ENCODE measurements at places on chromosomes 1 and 21.

DNA sequence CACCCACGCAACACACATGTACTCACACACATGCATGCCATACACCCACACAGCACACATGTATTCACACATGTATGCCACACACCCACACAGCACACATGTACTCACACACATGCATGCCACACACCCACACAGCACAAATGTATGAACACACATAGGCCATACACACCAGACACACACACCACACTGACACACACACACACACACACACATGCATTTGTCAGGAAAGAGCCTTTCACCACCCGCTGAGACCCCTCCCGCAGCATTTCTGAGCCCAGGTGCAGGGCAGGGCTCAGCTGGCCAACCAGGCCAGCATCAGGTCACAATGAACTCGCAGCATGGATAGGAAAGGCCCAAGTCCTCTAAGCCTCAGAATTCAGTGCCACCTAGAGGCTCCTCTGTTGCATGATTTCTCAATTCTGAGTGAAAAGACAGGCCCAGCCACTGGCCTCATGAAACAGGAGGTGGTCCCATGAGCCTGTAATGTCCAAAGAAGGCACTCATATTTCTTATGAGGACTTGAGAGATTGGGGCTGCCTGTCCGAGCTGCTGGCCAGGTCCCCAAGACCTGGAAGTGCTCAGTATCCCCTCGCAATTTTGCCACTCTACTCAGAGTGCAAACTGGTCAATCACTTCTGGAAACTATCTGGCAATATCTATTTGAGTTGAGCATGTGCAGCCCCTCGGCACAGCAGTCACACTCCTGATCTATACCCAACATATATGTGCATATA, 57.3 kb downstream of the PSMG1 start:
- peak; percentile 80 for DNase-seq

DNA sequence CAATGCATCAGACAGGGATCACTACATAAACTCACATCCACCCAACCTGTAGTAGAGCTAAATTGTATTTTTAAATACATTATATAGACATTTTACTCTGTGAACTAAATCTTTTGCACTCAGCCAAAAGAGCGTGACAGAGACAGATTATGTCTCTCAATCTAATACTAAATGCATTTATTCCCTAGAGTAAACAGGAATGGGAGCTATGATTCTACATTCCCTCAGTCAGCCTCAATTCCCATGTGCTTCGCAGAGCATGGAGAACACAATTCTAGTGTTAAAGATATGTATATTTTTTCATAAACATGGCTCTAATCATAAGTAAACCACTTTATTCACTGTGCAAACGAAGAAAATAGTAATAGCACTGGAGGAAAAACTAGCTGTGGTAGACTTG, 16.5 kb downstream of the PIGK start:
- DNase-seq, result no peak

DNA sequence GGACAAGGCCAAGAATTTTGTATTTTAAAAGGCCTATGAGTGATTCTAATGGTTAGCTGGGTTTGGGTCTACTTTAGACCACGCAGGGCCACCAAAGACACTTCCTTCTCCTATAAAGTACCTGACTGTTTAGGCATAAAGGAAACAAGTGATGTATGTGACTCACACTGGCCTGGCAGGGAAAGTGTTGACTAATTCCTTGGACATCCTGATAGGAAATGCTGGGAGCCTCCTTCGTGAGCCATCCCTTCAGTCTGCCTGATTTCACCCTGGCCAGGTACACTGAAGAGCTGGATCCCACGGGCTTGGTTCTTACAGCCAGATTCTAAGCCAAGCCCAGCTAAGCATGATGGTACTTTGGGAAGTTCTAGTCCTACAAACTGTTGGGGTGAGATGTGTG, 100.5 kb upstream of the HMGB4 start:
- DNase-seq, result no peak

GRCh38 chr1:890661-891060, 33.1 kb upstream of the SAMD11 start:
- DNase-seq, result no peak

DNA sequence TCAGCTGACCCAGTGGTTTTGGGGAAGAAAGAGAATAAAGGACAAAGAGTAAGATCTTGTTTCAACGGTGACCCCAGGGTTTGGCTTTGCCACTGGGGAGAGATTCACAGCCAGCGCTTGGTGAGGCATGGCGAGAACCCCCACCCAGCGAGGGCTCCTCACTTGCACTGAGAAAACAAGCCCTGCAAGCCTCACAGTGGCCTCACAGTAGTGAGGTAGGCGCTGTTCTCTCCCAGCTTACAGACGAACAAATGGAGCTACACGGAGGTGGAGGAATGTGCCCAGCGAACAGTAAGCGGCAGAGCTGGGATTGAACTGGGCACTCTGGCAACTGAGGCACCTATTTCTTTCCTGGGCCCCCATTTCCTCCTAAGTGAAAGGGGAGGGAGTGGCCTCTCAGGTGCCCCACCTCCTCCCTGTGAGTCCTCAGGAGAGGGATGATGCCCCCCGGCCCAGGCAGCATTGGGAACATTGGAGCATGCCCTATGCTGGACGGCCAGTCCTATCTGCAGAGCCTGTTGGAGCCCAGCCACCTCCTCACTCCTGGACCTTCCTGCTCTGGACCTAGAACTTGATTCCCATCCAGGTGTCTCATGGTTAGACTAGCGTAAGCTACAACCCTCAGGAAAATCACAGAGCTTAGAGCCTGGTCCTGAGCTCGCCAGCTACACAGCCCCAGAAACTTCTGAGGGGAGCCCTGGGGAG, 73.4 kb upstream of the EDN2 start:
- no peak for DNase-seq

DNA sequence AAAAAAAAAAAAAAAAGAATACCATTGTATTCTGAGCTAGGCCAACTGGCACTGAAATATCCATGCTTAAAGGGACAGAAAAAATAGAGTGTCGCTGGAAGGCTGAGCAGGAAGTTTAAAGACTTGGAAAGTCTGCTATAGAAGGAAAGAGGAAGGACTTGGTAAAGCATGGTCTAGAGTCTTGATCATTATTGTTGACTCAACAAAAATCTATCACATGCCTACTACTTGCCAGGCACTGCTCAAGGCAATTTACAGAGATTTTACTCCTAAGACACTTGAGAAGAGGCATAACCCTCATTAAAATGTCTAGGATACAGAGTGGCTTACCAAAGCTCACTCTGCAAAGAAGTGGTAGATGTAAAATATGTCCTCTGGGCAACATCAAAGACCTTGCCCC, 324.0 kb upstream of the DAB1 start:
- no peak for DNase-seq

GRCh38 chr1:47529520-47530098, 91.8 kb downstream of the FOXD2 start:
- DNase-seq, result no peak

- no peak for DNase-seq
Measured at GRCh38 chr1:57916041-57916440, 492.2 kb upstream of the DAB1 start.

DNA sequence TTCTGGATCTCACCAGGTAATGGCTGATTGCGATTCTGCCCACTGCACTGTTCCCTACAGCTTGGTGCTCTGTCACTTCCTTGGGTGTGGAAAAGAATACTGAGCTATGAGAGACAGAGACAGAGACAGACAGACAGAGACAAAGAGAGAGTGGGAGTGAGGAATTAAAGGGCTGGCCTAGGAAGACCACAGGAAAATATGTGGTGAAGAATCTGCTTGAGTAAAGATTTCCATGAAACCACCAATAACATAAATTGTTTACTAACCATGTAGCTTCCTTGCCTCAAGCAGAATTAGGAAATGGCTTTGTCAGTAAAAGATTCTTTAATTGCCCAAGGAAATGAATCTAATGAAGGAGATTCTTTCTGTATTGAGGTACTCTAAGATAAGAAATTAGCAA, 54.4 kb downstream of the MPZL1 start:
- DNase-seq, result no peak

DNA sequence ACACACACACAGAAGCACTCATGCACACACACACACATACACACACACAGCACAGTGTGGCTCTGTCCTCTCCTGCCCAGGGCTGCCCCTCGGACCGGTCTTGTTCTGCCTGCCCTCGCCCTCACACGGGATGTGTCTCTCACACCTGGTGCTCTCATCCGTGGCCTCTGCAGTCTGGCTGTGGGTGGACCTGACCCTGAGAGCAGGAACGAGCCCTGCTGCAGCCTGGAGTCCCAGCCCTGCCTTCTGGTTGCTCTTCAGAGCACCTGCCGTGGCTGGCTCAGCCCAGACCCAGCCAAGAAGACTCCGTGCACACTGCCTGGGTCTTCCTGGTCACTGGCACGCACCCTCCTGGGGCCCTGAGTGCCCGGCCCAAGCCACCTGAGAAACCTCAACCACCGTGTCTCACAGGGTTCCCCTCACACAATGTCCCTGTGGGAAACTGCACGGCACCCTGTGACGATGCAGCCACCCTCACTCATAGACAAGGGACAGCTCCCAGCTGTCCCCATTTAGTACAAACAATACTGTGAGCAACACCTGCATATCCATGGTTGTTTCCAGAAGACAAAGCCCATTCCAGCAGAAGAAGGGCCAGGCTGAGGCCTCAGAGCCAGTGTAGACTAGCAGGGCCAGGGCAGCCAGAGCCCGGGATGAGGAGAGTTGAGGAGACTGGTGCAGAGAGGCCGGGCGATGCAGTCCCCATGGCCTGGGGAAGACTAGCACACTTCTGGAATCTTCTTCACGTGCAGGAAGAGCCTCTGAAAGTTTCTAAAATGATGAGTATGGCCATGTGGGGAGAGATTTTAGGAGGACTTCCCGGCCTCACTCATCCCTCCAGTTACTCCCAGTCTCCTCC, 234.0 kb downstream of the NPHP4 start:
- no peak for DNase-seq

DNA sequence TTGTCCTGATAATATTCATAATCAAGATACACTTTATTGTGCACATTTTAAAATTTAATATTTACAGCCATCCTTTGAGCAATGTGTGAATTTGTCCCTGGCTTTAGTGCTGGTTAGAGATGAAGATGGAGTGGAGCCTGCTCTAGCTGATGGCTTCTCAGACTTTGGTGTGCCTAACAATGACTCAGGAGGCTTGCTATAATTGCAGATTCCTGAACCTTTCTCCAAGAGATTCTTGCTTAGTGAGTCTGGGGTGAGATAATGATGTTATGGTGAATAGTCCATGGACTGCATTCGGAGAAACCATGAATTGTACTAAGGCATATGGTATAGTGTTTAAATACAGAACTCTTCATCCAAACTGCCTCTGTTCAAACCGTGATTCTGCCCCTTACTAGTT, 307.1 kb downstream of the PAPPA2 start:
- DNase-seq, result no peak

- no peak for DNase-seq
Measured at GRCh38 chr1:4494027-4494426, 160.4 kb upstream of the AJAP1 start.

GRCh38 chr1:30757352-30758120, at the start of gene LAPTM5:
TSS of gene LAPTM5 (minus strand) at chr1:30757774. CDS start at chr1:30757745, 29 bp downstream.
- no peak for DNase-seq

DNA sequence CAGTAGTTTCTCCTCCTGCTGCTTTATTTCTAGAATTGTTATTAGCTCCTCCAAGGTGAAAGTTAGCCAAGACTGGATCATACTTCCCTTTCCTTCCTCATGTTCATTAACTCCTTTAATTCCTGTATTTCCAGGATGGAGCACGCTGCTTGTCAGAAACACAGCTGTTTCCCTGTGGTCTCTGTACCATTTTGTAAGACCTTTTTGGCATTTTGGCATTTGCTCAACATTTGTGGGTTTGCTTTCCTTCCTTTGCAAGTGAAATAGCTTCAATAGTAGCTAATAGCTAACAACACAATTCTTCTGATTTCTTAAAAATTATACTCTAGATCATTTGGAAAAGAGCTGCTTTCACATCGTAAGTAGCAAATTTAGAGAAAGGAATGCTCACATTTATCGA, 44.3 kb upstream of the HPDL start:
- no peak for DNase-seq

DNA sequence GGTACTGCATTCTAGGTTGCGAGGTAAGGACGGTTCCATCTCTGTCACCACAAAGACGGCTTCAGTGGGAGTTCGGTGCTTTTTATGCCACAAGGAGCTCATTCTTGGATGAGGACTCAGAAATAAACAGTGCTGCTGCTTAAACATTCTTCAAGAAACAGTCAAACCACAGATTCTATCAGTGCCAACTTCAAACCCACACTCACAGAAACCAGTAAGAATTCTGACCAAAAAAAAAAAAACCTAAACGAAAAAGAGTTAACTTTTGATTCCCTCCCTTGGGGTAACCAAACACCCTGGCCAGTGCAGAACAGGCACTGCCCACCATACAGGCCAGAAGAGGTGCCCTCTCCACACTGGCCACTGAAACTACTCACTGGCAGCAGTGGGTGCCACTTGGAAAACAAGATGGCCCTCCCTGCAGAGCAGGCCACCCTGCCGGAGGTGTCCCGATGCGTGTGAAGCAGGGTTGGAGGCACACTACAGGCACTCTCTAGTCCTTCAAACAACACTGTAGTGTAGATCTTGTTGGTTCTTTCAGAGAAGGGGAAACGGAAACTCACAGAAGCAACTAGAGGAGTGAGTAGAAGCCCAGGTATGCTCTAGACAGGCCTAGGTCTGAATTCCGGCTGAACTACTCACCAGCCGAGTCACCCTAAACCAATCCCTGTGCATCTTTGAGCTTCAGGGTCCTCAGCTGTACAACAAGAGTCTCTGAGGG, 87.3 kb upstream of the TLR5 start:
- DNase-seq, result no peak

- no peak for DNase-seq
Measured at GRCh38 chr1:68828013-68828412, 331.1 kb upstream of the DEPDC1 start.

DNA sequence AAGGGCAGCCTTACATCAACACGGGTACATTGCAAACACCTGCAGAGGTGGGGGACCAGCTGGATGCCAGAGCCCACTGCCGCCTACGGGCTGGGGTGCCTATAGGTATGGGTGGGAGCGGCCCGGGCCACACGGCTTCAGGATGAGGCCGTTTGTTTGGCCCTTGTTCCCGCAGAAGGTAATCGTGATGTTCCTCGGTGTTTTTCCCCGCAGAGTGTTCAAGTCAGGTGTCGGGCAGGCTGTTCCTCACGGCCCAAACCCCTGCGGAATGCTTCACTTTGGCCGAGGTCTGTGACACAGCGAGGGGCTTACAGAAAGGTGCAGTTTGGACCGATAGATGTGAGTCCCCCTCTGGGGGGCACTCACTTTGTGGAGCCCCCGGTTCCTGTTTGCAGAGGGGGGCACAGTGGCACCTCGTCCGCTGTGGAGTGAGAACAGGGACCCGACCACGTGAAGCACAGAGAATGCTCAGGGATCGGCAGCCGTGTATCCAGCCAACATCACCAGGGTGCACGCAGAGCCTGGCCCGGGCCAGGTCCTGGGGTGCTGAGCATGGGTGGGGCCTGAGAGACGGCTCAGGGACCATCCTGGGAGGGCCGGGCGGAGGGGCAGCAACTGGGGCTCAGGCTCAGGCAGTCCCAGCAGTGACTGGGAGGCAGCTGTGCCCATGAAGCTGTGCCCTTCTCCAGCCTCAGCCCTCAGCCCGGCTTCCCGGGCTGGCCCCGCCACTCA, 453 bp upstream of the TTLL10 start:
- no peak for DNase-seq
